ENCODE measurements at places on chromosomes 7 and 10.
A peak's percentile ranks its signal among the peaks of the same experiment; 100 is the strongest.

DNA sequence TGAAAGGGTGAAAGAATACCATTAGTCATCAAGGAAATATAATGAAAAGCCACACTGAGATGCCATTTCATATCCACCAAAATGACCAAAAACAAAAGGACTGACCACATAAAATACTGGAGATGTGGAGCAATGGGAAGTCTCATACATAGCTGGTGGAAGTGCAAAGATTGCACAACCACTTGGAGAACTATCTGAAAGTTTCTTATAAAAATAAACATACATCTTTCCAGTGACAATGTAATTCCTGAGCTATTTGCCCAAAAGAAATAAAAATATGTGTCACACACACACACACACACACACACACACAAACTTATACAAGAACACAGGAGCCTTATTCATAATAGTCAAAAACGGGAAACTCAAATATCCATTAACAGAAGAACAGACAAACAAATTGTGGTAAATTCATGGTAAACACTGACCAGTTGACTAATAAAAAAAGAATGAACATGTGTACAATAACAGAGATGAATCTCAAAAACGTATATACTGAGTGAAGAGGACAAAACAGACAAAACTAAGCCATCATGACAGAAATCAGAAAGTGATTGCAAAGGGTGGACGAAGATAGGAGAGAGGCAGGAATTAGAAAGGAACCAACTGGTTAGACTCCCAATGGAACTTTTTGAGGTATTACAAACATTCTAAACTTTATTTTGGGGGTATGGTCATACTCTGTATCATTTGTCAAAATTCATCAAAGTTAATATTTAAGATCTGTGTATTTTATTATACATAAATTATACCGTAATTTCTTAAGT is 21.5 kb downstream of the WASL start:
- DNase-seq: peak; percentile 85

- no peak for DNase-seq
Measured at GRCh38 chr7:39421661-39422060, 144.5 kb upstream of the YAE1 start.

DNA sequence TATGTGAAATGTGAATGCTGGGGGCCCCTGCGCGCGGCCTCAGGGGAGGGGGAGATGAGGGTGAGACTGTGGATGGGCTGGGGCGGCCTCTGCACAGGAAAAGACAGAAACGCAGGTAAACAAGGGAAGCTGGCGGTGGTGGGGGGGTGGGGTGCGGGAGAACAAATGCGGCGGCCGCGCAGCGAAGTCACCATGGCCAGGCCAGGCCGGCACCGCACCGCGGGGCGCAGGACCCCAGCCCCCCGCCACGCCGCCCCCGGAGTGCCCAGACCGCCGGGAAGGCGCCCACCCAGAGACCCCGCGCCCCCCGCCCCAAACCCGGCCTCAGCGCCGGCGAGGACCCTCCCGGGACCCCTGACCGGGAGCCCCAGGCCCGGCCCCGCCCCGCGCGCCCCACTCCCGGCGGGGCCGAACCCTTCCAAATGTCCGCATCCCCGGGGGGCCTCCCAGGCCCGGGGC is 14.5 kb upstream of the DNAAF5 start:
- DNase-seq: no peak

GRCh38 chr10:103535595-103535994 is 42.1 kb downstream of the NEURL1 start:
- no peak for DNase-seq

DNA sequence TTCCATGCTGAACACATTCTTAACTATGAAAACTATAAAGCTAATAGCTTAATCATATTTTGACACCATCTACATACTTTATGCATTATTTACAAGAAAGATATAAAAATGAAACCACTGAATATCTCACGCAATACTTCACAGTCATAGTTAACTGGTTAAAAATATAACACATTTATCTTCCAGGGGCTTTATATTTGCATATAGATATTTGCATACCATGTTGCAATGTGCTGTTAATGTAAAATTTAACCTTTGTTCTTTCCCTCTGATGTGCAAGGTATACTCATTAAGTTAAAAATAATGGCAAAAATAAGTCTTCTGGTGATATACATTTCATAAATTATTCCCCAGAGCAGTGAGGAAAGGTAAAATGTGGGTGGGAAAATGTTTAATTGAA is 76.9 kb upstream of the MGMT start:
- DNase-seq: no peak

GRCh38 chr10:28769091-28769604 is 91.8 kb downstream of the BAMBI start:
- no peak for DNase-seq

DNA sequence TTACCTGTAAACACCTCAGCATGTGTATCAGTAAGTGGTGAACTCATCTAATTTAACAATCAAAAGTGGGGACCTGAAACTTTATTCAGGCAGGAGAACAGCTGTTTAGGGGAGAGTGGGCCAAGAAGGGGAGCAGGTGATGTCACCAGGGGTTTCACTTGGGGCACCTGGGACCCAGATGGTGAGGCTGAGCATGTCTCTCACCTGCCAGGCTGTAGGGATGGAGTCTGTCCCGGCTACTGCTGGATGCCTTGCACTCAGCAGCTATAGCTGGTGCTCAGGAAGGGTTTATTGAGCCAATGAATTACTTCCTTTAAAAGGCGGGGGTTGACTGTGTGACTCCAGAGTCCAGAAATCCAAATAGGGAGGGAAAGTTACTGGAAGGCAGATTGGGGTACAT is 23.0 kb downstream of the CDH23 start:
- DNase-seq: no peak

Measured in fibroblast of skin of abdomen (primary cell).